Vein endothelial cell (primary cell): ENCODE measurements at places on chromosomes 3 and 15. TPM values are rescaled to one million over a fixed set of nuclear protein-coding genes. Genes with fewer than 3 reads are reported as not detected.

Gene TGM5
- not detected in 2 replicates for total RNA-seq

Gene TP63
- total RNA-seq, result not detected in 2 replicates

Gene ZNF592
- 16.2 and 18.0 TPM in 2 replicates for total RNA-seq

Gene IQCH
- total RNA-seq, result 1.6 TPM in 2 replicates

Gene C3orf52
- total RNA-seq, result 5.9 and 6.4 TPM in 2 replicates

Gene NRG4
- not detected in 2 replicates for total RNA-seq

Gene ARPP21
- total RNA-seq, result under 0.01 and 0.38 TPM in 2 replicates

Gene C2CD4B
- 37.4 and 58.1 TPM in 2 replicates for total RNA-seq

Gene LRRFIP2
- 30.7 and 59.9 TPM in 2 replicates for total RNA-seq

Gene SLC2A2
- not detected in 2 replicates for total RNA-seq

Gene CIP2A
- total RNA-seq, result 16.7 and 30.0 TPM in 2 replicates

Gene TGM4
- total RNA-seq, result 0.10 and 0.33 TPM in 2 replicates

Gene LMAN1L
- total RNA-seq, result not detected in 2 replicates

Gene SLC22A13
- under 0.01 and 0.29 TPM in 2 replicates for total RNA-seq

Gene KLHL40
- not detected in 2 replicates for total RNA-seq

Gene GFM1
- total RNA-seq, result 71.9 and 101 TPM in 2 replicates

Gene CCDC13
- total RNA-seq, result 0.76 TPM in 1 of 2 replicates, not detected in the other

Gene ULK3
- total RNA-seq, result 36.6 and 40.5 TPM in 2 replicates

Gene CSPG4
- total RNA-seq, result 0.19 and 0.33 TPM in 2 replicates

Gene ETV5
- 46.7 and 55.9 TPM in 2 replicates for total RNA-seq

Gene CFAP100
- not detected in 2 replicates for total RNA-seq

Gene SNX22
- total RNA-seq, result under 0.01 and 0.57 TPM in 2 replicates

Gene ALCAM
- total RNA-seq, result 130 and 137 TPM in 2 replicates

Gene CORO2B
- total RNA-seq, result 4.2 and 4.6 TPM in 2 replicates

Gene ATP10A
- 0.19 TPM in 1 of 2 replicates, not detected in the other for total RNA-seq

Gene CHRM5
- total RNA-seq, result not detected in 2 replicates
